ENCODE measurements at places on chromosomes 13 and 19.

GRCh38 chr13:50276550-50276949, 261.3 kb downstream of the KCNRG start:
- DNase-seq = no peak

GRCh38 chr13:33245505-33246158, 39.9 kb downstream of the STARD13 start:
- no peak for DNase-seq

DNA sequence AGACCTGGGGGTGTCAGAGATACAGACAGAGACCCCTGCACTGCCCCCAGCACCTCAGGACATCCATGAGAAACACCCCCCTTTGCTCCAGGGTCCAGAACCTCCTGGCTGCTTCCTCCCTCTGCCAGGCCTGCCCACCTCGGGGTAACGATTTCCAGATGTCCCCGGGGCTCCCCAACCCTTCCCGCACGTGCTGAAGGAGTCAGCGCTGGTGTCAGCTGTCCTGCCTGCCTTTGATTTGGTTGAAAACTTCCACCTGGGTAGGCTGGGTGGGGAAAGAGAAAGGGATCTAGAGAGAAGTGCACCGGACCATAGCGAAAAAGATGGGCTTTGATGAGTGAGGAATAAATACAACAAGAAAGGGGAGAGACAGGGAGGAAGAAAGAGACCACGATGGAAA, 1.5 kb upstream of the CGB7 start:
- DNase-seq = no peak

GRCh38 chr19:1252821-1253513, 4.6 kb downstream of the MIDN start:
- DNase-seq = no peak

DNA sequence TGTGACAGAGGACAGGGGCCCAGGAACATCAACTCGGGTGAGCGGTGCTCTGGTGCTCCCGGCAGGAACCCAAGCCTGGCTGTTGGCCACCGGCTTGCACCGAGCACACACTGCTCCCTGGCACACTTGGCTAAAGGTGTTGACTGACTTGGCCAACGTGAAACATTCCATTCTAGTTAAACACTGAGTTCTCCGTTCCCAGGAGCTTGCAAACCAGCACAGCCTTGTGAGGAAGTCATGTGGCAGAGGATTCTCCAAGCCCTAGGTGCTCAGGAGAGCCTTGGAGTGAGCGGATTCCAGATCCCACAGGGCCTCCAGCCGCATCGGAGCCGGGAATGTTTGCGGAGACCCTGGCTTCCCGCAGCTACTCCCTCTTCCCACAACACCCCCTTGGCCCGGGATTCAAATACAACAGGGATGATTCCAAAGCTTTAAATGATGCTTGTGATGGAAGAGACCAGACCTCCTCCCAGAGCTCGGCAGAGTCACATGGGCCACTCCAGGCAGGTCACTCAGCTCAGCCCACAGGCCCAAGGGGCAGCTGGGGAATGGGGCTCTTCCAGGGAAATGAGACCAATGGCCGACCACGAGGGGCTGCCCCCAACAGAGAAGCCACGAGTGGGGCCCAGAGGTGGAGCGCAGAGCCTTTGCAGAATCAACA, 2.9 kb downstream of the C13orf46 start:
- no peak for DNase-seq

DNA sequence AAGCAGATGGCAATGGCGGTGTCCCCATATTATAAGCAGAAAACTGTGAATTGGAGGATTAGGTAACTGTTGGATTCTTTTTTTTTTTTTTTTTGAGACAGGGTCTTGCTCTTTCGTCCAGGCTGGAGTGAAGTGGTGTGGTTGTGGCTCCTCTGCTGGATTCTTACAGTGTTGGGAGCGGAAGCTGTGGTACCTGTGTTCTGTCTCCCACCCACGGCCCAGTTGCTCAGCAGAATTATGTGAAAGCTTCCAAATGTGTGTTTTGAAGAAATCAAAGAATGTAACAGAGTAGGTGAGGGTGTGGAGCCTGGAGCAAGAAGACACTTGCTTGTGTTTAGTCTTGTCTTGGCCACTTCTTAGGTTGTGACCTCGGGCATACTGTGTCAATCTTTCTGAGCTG, 295.6 kb downstream of the SHISA2 start:
- no peak for DNase-seq

DNA sequence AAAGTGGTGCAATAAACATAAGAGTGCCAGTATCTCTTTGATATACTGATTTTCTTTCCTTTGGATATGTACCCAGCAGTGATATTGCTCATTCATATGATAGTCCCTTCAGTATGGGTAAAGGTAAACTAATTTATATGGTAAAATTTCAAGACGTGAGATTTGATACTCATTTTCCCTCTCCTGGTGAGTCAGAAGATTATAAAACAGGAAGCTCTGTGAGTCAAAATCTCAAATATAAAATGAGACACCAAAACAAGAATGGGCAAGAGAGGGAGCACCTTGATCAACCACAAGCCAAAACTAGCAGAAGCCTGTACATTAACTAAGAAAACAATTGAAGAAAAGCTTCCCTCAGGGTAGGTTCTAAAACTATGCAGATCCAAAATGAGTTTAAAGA, 216.3 kb downstream of the SLITRK6 start:
- DNase-seq = no peak

DNA sequence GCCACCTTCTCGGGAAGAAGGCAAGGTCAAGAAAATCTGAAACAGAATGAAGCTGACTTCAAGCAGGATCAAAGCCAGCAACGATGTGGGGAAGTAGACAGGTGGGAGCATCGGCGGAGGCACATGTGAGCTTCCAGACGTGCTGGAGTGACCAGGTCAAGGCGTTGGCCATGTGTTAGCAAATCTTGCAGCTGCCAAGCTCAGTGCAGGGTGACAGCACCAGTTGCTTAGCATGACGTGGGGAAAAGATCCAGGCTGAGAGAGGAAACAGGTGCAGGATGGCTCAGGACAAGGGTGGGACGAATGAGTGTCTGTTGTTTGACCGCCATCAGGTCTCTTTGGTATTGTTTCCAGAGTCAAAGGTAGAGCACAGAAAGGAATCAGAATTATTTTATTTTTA, 92.3 kb downstream of the TNFSF13B start:
- DNase-seq = no peak

DNA sequence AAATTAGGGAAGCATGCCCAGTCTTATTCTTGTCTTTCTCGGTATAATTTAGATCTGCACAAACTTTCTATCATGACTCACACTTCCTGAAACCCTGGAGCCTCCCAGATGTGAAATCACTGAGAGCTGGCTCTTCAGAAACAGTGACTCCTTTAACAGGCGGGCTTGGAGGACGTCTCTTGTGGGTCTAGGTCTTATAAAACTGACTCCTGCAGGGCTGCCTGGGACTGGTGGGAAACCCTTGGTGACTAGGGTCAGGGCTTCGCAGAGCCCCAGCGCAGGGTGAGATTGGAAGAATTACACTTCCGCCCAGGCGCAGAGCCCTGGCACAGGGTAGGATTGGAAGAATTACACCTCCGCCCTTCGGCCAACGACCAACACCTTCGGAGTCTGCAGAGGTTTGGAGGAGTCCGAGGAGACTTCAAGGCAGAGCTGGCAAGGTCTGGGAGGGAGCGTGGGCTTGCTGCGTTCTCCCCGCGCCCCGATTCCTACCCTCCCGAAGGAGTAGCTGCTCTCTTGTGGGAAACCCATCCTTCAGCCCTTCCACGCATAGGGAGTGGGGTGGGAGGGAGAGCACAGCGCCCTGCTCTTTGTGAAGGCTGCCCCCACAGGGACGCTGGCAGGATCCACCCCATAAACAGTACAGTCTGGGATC, 43.4 kb upstream of the MAP3K10 start:
- DNase-seq = no peak

- DNase-seq = no peak
These were observed 675.3 kb upstream of the SGCG start for GRCh38 chr13:22505489-22505888.

- DNase-seq = no peak
These were observed 12.9 kb downstream of the ZC3H13 start for GRCh38 chr13:46039411-46040182.

DNA sequence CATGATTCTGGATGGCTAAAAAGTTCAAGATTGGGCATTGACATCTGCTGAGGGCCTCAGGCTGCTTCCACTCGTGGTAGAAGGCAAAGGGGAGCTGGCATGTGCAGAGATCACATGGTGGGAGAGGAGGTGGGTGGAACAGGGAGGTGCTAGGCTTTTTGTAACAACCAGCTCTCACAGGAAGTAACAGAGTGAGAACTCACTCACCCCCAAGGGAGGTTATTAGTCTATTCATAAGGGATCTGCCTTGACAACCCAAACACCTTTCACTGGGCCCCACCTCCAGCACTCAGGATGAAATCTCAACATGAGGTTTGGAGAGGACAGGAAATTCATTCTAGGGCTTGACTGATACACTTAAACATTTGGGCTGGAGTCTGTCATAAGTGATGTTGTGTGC, 197.7 kb upstream of the RNF113B start:
- no peak for DNase-seq

DNA sequence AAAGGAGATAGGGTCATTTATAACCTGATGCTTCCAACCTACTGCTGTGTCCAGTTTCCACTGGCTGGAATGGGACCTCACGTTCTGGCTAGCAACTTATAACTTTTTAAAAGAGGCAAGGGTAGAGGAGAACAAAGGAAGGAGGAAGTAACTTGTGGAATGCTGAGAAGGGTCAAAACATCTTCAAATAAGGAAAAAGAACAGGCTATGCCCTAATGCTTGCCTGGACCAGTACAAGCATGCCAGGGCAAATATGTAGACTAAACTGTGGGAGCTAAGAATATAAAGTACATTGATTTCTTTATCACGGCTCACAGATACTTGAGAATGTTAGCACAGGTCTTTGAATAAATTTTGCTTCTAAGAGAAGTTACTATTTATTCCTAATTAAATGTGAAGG, 1.5 kb upstream of the ZNF561 start:
- no peak for DNase-seq

DNA sequence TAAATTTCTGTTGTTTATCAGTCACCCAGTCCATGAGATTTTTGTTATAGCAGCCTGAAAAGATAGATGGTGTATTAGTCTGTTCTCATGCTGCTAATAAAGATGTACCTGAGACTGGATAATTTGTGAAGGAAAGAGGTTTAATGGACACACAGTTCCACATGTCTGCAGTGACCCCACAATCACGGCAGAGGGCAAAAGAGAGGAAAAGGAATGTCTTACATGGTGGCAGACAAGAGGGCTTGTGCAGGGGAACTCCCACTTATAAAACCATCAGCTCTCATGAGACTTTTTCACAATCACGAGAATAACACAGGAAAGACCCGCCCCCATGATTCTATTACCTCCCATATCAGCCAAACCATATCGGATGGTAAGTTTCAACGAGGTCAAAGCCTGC, 309.2 kb downstream of the LIG4 start:
- DNase-seq = no peak

GRCh38 chr19:46845959-46846459, 4.6 kb downstream of the AP2S1 start:
- no peak for DNase-seq

GRCh38 chr13:77907666-77908341, 10.8 kb downstream of the EDNRB start:
- DNase-seq = no peak

GRCh38 chr13:21075011-21075378, 13.6 kb upstream of the LATS2 start:
- no peak for DNase-seq

GRCh38 chr19:33797802-33798671, 1.4 kb downstream of the KCTD15 start:
- no peak for DNase-seq

- no peak for DNase-seq
These were observed 174.8 kb downstream of the KDM4B start for GRCh38 chr19:5143471-5144411.

DNA sequence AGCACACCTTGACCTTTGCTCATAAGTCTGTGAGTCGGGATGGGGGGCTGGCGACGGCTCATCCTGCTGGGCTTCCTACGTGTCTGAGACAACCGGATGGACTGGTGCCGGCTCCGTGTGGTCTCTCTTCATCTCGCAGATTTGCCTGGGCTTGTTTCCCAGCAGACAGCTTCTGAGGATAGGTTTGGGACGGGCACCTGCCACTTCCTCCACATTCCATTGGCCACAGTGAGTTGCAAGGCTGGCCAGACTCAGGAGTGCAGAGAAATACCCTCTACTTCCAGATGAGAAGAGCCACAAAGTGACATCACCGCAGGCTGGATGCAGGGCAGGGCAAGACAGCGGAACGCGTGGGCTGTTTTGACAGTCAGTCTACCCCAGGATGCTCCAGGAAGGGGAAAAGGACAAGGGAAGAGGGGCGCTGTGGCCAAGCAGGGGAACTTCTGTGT, 48.1 kb downstream of the IRS2 start:
- DNase-seq = no peak

DNA sequence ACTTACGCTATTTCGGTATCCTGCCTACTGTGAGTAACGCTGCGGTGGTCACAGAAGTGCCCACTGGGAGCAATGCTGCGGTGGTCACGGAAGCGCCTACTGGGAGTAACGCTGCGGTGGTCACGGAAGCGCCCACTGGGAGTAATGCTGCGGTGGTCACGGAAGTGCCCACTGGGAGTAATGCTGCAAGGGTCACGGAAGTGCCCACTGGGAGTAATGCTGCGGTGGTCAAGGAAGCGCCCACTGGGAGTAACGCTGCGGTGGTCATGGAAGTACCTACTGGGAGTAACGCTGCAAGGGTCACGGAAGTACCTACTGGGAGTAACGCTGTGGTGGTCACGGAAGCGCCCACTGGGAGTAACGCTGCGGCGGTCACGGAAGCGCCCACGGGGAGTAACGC, 52.1 kb upstream of the SOX1 start:
- DNase-seq = no peak

DNA sequence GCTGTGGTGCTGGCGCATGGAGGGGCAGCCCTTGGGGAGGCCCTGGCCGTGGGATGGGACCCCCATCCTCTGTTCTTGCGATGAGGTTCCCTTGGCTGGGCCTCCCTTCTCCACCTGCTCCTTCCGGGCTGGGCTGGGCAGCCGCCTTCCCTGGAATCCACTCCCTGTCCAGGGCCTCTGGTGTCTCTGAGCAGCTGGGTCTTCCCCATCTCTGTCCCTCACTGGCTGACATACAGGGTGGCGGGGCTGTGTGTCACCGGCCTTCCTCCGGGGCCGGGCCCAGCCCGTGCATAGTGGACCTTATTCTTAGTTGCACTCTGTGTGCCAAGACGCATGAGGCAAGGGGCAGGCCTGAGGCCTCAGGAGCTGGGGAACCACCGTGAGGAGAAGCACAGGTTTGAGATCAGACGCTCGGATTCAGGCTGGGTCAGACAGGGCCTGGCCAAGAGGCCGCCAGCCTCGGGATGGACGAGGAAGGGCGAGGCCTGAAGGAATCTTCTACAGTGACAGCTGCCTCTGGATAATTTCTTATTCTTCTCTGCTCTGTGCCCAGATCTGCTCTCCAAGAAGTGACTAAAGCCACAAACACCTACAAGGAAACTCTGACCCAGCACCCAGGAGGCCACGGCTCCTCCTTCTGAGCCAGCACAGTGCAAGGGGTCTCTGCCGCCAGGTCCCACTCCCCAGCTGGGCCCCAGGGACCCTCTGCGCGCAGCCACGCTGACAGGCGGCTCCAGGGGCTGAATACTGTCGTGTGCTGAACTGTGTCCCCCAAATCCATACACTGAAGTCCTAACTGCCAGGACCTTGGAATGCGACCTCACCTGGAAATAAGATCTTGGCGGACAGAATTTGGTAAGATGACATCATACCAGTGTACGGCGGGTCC, 11.0 kb downstream of the SGTA start:
- DNase-seq = no peak

- no peak for DNase-seq
These were observed 21.0 kb upstream of the SPRY2 start for GRCh38 chr13:80361883-80362327.

- DNase-seq = no peak
These were observed 51.6 kb upstream of the UBL3 start for GRCh38 chr13:29901710-29902631.

- DNase-seq = no peak
These were observed 64.1 kb downstream of the MRPL57 start for GRCh38 chr13:21240586-21240985.

Data from stimulated activated CD8-positive, alpha-beta memory T cell treated with anti-CD3 and anti-CD28 coated beads, Interleukin-7, amount 100 ng/mL, for 24 hours (primary cell).